ENCODE measurements at places on chromosomes 11 and 22.

DNA sequence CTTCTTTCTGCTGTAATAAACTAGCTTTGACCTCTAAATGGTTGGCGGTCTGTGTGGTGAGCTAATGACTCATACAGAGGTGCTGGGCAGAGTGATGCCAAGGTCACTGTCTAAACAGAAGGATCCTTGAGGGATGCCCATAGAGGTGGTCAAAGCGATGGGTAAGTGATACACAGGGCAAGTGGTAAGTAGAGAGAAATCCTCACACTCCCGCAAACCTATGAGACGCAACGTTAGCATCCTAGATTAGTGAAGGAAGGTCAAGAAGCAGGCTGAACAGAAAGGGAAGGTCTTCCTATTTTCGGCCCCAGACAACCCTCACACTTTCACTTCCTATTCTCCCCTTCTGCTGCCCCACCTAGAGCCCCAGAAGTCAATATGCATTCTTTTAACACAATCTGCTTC is 65.6 kb upstream of the SESN3 start:
- no peak for DNase-seq

DNA sequence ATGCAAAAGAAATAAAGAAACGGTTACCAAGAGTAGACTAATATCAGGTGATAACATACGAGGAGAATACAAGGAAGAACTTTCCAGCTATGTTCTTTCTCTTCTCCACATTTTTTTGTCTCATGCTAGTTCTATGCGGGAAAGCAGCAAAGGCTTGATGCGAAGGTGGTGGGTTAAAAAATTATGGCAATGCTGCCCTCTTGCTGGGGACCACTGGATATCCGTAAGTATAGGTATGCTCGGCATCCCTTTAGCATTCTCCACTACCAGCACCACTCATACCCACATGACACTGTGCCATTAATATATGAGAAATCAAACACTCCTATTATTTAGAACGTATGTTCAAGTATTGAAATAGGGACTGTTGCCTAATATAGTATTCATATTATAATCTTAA is 776.4 kb downstream of the LRRC4C start:
- no peak for DNase-seq

GRCh38 chr22:23163665-23164064 is 16.6 kb upstream of the BCR start:
- no peak for DNase-seq

GRCh38 chr11:6568191-6568918 is 35.1 kb downstream of the RRP8 start:
- no peak for DNase-seq

DNA sequence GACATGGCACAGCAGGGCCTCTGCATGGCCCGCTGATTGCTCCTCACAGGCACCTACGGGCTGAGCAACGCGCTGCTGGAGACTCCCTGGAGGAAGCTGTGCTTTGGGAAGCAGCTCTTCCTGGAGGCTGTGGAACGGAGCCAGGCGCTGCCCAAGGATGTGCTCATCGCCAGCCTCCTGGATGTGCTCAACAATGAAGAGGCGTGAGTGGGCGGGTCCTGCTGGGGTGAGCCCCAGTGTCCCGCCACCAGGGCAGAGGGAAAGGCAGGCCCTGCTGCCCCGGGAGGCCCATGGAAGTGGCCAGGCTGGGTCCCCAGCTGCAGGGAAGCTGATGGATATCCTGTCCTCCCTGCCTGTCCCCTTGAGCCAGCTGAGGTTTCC is 18.6 kb upstream of the DGCR8 start:
- DNase-seq, result no peak

DNA sequence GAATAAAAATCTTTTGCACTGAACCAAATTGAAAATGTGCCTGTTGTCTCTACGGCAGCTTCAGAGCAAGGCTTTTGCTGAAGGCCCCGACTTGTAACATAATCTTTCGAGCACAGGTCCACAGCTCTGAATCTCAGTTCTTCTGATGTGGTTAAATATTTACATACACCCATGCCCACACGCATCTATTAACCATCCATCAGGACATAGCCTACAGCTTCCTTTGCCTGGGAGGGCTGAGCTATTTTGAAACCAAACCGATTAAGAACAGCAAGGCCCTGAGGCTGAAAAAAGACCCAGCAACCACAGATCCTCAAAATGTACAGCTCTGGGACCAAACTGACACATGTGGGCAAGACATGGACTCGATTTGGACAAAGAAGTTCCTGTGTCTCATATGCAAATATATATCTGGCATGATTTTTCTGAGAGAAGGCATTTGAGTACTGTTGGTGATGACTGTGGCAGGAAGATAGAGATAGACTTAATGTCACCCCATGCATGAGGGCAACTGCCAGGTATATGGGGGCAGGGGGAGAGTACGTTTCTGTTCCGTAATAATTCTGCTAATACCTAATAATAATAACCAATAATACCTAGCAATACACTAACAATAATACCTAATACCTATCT is 322.7 kb upstream of the PLET1 start:
- no peak for DNase-seq

GRCh38 chr22:30287648-30288418 is 1.5 kb downstream of the CASTOR1 start:
- peak; percentile 83 for DNase-seq

- no peak for DNase-seq
Observed at GRCh38 chr22:40721266-40721665, 42.0 kb downstream of the MCHR1 start.

- no peak for DNase-seq
Observed at GRCh38 chr11:47411884-47412746, 3.7 kb downstream of the SLC39A13 start.

DNA sequence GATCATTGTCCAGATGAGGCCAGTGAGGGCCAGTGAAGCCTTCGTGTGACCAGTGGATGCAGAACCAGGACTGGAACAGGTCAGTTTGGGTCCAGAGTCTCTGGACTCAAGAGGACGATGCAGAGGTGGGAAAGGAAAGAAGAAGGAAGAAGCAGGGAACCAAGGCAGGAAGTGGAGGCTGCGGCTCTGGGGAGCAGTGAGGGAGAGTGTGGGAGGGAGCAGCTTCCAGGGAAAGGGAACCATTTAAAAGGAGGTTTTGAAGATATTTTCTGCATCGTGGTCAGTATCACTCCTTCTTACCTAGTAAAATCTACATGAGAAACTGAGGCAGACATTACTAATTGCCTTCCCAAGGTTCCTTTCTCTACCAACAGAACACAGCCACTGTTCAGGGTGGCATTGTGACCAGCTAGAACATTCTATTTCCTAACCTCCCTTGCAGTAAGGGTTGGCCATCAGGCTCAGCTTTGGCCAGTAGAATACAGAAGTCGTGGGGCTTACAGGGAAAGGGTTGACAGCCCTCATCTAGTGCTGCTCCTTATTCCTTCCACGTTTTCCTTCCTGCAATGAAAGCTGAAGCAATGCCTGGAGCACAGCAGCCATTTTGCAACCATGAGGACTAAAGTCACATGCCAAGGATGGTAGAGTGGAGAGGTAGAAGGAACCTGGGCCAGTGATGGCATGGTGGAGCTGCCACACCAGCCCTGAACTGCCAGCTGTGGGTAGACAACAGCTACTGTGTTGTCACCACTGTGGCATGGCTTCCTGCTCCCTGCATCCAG is 29.1 kb upstream of the LINC01488 start:
- no peak for DNase-seq

- DNase-seq, result no peak
Observed at GRCh38 chr11:8711895-8712442, 29.4 kb downstream of the RPL27A start.

DNA sequence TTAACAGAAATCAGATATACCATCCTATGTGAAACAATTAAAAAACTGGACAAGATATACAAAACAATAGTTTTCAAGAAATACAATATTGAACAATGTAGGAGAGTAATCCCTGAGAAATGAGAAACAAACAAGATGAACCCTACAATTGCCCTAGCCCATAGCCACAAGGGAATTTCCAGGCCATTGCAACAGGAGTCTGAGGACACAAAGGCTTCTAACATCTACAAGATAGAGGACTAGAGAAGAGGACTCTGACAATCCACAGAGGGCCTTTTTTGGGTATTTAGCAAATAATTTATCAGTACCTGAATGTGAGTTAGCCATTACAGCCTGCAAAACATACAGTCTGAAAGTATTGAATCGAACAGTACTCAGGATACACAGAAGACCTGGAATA is 251.7 kb downstream of the GRM5 start:
- no peak for DNase-seq

DNA sequence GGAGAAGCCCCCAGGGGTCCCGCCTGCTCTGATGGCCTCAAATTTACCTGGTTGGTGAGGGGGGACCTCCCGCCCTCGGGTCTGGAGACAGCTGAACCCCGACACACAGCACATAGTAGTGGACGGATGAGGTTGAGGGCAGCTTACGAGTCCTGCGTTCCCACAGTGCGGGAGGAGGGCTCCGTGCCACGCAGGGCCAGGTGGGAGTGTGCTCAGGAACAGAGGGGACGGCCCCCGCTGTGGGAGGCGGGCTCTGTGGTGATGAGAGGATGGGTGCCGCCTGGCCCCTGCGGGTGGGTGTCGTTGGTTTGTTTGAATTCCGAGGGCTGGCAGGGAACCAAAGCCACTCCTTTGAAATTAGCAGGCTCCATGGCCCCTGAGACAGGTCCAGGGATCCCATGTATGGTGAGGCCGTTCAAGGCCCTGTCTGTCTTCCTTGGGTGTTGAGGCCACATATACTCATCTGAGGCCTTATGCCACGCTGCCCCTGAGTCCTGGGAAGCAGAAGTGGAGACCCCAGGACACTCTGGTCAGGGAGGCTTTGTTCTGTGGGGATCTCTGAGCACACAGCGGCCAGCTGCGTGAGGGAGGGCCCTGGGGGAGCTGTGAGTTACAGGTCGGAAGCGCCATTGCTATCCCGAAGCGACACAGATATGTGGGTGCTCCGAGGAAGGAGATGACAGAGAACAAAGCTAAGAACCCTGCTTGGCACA is 21.9 kb downstream of the NADSYN1 start:
- no peak for DNase-seq

DNA sequence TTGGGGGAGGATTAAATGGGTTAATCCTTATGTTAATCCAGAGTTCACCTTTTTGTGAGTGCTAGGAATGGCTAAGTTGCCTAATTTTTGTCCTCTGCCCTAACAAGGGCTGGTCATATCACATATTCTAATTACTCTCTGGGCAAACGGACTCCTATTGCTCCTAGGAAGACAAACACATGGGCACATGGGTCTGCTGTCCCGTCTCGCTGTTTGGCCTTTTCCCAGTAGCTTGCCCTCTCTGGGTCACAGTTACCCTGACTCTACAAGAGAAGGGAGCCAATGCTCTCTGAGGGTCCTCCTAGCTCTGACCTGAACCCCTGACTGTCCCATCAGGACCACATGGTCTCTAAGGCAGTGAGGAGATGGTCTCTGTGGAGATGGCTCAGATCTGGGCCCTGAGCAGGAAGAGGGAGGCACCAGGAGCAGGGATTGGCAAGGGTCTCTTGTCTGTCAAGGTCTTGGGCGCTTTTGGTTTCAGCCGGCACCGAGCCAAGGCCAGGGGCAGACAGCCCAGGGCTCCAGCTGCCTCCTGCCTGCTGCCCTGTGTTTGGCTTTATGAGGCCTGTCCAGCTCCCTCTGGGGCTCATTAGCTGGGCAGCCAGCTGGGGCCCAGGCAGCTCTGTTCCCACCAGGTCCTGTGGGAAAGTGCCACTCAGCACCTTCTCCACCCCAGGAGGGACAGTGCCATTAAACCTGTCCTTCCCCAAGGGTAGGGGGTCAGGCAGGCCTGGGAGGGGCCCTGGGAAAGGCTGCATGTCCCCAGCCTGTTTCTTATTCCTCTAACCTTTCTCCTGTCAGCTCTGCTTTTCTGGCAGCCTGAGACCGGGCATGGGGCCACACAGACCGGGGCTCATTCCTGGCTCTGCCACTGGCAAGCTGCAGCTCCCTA is 559.9 kb downstream of the MN1 start:
- DNase-seq, result no peak

- no peak for DNase-seq
Observed at GRCh38 chr11:22728600-22729389, 62.4 kb downstream of the GAS2 start.

DNA sequence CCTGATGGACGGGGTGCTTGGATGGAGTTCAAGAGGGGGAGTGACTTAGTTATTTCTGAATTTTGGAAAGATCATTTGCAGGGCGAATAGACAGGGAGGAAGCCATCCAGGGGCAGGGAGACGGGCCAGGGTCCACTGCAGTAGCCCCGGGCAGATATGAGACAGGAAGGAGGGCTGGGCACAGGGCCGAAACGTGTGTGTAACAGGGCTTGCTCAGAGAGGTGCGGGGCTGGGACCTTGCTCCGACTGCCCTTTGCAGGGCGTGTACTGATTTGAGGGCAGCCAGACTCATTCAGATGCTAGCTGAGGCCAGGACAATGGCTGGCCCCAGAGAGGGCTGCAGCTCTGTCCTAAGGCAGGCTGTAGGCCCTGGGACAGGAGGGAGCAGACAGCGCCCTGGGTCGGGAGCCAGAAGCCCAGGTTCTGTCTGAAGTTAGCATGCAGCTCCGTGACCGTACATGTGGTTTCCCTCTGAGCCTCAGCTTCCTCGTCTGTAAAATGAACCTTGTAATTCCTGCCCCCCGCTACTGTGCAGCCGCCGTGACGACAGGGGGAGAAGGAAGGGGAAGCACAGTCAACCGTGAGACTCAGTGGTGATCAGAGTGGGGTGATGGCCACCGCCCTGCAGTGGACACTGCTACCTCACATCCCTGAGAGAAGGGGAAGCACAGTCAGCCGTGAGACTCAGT is 103.4 kb downstream of the PHF21B start:
- no peak for DNase-seq

- no peak for DNase-seq
Observed at GRCh38 chr11:89220684-89221339, 43.1 kb downstream of the TYR start.

- DNase-seq, result no peak
Observed at GRCh38 chr11:3675971-3676370, 4.8 kb upstream of the CHRNA10 start.

GRCh38 chr11:82978422-82979099 is 77.0 kb downstream of the DDIAS start:
- no peak for DNase-seq

- no peak for DNase-seq
Observed at GRCh38 chr11:116731821-116732220, 41.0 kb downstream of the BUD13 start.

DNA sequence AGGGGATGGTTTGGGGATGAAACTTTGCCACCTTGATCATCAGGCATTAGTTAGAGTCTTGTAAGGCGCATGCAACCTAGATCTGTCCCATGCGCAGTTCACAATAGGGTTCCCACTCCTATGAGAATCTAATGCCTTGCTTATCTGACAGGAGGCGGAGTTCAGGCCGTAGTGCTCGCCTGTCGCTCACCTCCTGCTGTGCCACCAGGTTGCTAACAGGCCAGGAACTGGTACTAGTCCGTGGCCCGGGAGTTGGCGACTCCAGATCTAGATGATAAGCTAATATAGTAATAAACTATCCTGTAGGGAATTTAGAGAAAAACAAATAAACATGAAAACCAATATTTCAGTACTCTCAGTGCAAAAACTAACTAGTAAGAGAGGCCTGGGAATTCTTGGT is 155.4 kb upstream of the ANO5 start:
- DNase-seq, result no peak

GRCh38 chr11:44596525-44597276 is 31.2 kb downstream of the CD82 start:
- DNase-seq, result no peak

- DNase-seq, result peak; percentile 59
Observed at GRCh38 chr11:72040491-72041363, 39.6 kb downstream of the NUMA1 start.

GRCh38 chr11:47971501-47971900 is 8.9 kb upstream of the PTPRJ start:
- DNase-seq, result no peak

Data from stimulated activated CD4-positive, alpha-beta T cell treated with anti-CD3 and anti-CD28 coated beads, TNF-alpha, amount 100 ng/mL, for 1 hour (primary cell).